ENCODE measurements at places on chromosomes 6 and 20.

DNA sequence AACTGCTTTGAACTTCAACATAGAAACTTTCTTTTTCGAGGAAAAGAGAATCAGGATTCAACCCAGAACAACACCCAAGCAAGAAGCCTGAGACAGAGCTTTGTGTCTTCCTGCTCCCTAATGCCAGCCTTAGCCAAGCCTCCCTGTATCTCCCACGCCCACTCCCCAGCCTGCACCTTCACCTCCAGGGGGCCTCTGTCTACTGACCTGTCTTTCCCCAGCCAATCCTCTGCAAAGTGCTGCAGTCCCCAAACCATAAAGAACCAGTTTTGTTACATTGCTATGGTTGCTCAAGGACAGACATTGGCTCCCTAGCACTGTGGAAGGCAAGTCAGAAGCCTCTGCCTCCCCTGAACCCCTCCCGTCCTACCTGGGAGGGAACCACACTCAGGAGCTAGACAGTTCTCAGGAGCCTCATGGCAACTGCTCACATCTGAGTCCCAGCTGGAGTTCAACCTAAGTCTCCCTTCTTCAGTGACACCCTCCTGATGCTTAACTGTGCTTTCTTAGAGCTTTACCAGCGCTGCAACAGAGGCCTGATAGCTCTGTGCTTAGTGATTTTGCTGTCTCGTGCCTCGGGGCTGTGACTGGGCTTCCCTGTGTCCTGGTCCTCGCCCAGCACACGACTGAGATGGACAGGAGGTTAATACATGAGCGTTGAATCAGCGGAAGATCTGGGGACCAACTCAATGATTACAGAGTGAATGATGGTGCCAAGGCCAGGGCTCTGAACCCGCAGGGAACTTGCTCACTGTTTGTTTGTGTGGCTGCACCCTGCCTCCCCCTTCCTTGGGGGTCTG, 101.5 kb upstream of the DUSP22 start:
- DNase-seq: no peak

- no peak for DNase-seq
Observed at GRCh38 chr6:15398633-15399275, 152.9 kb downstream of the JARID2 start.

DNA sequence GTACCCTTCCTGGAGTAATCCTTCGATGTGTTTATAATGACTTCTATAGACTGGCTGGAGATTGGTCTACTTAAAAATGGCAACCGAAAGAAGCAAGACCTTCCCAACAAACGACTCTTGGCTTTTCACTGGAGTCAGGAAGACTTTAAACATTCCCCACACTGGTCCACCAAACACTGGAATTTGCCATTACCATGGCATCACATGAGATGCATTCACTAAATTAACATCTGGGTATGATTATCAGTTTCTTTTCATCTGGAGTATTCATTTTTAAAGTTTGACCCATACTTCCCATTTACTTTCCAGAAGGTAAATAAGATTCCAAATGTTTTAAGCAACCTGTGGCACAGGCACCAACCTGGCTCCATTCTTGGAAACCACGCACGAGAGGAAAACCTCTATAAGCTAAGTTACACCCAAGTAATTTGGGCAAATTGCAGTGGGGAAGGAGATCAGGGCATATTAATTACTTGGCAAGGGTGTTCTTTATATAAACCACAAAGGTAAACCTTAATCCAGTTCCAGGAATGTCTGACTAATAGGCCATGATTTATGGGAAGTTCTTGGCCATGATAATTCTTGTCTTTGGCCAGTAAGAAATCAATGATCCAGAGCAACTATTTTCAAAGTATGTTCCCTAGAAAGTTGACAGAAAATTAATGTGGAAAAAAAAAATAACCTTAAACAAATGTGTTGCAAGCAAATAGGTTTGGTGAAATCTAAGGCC, 190.0 kb upstream of the COL21A1 start:
- DNase-seq: no peak

DNA sequence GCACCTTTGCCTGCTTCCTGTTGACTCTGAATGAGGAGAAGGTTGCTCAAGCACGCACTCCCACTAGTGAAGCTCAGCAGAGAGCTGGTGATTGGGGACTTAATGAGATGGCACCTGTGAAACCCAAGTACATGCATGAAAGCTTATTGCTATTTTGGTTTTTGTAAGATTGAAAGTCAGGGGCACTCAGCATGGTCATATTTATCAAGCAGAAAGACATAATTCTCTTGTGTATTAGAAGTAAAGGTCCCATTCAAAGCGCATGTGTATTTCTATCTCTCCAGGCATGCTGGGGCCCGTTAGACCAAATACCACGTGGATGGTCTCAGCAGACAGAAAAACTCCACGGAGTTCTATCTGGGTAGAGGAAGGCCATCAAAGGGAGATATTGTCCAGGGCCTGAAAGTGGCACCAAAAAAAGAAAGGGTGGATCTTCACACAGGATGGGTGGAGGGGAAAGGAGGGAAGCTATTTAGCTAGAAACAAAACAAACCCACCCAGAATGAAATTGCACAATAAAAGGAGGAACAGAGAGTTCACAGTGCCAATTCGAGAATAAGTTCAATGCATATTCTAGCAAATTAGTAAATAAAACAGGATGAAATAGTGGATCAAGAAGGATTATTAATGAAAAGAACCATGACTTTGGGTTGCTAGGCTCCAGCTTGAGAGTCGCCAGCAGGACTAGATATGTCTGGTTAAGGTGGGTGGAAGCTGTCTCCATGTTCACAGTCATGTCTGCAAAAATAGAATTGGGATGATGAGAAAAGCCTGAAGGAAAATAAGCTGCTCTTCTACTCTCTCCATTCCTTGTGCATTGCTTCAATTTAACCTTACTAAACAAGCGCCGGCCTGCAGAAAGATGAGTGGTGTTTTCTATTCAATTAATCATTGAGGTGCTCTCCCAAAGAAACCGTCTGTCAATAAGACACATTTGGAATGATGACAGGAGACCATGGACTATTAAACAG, 224.9 kb upstream of the DTNBP1 start:
- no peak for DNase-seq

DNA sequence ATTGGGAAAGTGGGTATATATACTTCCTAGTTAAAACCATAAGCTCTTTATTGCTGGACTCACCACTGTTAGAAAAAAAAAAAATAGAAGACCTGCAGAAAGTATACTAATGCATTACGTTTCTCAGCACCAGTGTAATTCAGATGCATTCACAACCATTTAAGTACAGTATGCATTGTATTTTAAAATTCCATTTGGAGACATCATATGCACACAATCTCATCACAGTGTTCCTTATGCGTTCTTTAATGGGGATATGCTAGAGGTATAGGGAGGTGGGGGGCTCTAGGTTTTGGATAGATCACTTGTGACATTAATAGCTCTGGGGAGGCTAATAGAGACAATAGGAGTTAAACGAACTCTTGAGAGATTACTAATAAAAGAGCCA, 9.4 kb downstream of the TFAP2A start:
- DNase-seq: no peak

DNA sequence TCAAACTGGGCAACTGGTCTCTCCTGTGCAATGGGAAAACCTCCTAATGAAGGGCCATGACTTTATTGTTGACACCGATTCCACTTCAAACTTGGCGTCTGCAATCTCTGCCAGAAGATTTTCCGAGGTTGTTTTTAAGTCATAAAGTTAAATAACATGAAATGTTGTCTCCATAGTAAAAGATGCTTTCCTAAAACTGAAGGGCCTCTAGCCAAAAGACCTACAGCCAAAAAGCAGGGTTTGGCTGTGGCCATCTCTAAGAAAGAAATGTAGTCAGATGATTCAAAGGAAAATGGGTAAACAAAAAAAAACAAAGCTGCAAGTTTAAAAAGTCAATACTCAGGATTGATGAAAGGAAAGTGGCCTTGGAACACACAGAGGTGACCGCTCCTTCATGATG, 14.1 kb downstream of the CD93 start:
- DNase-seq: no peak

- no peak for DNase-seq
Observed at GRCh38 chr20:58851221-58851968, 693 bp upstream of the GNAS-AS1 start.

DNA sequence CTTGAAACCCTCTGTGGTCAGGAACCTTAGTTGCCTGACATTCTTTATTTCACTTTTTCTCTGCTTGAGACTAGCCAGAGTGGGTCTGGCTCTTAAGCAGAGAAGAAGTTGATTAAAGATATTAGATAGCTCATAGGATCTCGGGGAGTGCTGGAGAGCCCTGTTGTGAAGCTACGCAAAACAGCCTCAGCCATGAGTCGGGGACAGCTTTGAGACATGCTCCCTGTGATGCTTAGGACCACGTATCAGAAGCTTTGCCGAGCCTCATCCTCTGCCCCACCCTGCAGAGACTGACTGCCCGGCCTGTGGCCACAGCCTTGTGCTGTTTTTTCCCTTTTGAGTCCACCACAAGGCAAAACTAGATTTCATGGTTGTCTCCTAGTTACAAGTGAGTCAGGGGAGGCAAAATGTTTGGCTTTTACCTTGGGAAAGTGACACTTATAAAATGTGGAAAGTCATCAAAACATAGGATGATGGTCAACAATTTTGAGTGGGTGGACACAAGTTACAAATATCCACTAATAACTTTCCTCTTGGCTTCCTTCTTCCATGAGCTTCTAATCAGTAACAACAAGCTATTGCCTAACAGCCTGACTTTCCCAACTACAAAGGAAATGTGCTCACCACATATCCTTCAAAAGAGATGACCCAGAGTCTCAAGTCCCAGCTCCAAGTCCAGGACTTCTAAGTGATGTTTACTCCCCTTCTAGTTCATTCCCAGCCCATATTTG, 108.4 kb downstream of the JAG1 start:
- DNase-seq: peak; percentile 88

GRCh38 chr6:57190140-57190539, 18.0 kb downstream of the BAG2 start:
- peak; percentile 74 for DNase-seq

- no peak for DNase-seq
Observed at GRCh38 chr20:4371623-4372251, 350.0 kb upstream of the PRND start.

GRCh38 chr6:37765182-37765775, 54.2 kb upstream of the ZFAND3 start:
- no peak for DNase-seq

- DNase-seq: no peak
Observed at GRCh38 chr20:15345287-15345686, 1007.9 kb upstream of the FLRT3 start.

DNA sequence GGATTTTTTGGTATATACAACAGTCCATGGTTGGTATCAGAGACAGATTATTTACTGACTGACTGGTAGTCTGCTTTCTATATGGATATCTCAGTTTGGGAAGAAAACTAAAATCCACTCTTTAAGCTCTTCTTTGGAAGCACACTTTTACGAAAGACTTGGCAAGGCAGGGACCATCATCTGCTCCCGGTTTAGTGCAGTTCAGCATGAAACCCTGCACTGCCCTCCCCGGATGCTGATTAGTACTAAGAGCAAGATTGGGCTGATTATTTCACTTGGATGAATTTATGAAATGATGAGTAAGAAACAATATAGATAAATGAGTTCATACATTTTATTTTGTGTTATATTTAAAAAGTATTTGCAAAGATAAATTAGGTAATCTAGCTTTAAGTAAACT, 56.3 kb downstream of the RGS17 start:
- DNase-seq: peak; percentile 58

DNA sequence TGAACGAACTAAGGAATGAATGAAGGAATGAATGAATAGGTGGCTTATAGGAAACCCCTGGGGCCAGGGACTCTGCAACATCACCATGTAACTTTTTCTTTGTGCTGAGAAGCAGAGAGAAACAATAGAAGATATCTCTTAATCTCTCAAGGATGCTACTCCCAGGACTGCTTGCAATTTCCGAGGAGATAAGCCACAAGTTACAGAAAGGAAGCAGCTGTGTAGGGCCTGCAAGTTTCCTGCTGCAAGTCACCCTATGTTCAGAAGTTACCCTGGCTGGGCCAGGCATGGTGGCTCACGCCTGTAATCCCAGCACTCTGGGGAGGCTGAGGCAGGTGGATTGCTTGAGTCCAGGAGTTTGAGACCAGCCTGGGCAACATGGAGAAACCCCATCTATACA, 7.3 kb upstream of the MAVS start:
- peak; percentile 19 for DNase-seq

GRCh38 chr6:16632101-16632500, 129.2 kb downstream of the ATXN1 start:
- no peak for DNase-seq

GRCh38 chr6:138800377-138801150, 4.7 kb downstream of the ECT2L start:
- DNase-seq: no peak

GRCh38 chr6:168045141-168045691, 33.8 kb downstream of the FRMD1 start:
- no peak for DNase-seq

DNA sequence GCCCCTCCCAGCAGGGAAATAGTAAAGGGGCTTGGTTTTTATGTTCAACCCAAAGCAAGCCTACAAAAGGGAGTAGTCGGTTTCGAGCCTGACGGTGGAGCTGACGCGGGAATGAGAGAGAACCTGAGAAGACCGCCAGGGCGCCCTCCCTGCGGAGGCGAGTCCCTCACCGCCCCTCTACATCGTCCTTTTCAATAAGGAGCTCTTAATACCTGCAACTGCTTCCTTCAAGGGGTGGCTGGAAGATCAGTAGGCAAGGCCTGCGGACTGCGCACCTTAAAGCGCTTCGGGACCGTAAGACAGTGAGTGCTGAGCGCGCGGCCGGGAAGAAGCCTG, 709 bp upstream of the ZNF76 start:
- peak; percentile 68 for DNase-seq

GRCh38 chr6:144561455-144562043, 276.4 kb downstream of the UTRN start:
- DNase-seq: no peak

GRCh38 chr20:3889489-3890397, 556 bp downstream of the PANK2 start:
- DNase-seq: no peak

- DNase-seq: peak; percentile 97
Observed at GRCh38 chr6:25192590-25193459, 86.3 kb upstream of the CARMIL1 start.

DNA sequence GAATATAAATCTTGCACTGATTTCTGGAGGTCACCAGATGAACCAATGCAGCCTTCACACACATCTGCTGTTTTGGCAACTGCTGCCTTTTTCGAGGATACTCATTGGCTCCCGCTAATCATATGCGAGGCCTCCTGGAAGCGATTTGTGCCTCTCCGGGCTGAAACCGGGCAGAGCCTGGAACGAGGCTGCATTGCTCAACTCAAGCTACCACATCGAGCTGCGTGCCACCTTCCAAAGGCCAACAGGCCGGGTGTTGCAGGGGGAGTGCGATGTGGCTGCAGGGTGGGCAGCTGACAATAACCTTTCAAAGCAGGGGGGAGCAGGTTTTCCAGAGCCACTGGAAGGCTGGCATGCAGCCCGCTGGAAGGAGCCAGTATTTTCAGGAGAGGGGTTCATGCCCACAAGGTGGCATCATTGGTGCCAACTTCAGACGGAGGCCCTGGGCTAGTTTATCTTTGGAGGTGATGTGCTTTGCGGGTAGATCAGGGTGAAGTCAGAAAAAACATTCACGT, 122.6 kb upstream of the IFNGR1 start:
- peak; percentile 51 for DNase-seq

- DNase-seq: no peak
Observed at GRCh38 chr6:3306848-3307247, 48.1 kb downstream of the PSMG4 start.

Data from cardiac fibroblast (primary cell).